ENCODE measurements at places on chromosomes 5 and 9. TPM values are rescaled to one million over a fixed set of nuclear protein-coding genes. Genes with fewer than 3 reads are reported as not detected.

GDA gene
- total RNA-seq = not detected

DNA sequence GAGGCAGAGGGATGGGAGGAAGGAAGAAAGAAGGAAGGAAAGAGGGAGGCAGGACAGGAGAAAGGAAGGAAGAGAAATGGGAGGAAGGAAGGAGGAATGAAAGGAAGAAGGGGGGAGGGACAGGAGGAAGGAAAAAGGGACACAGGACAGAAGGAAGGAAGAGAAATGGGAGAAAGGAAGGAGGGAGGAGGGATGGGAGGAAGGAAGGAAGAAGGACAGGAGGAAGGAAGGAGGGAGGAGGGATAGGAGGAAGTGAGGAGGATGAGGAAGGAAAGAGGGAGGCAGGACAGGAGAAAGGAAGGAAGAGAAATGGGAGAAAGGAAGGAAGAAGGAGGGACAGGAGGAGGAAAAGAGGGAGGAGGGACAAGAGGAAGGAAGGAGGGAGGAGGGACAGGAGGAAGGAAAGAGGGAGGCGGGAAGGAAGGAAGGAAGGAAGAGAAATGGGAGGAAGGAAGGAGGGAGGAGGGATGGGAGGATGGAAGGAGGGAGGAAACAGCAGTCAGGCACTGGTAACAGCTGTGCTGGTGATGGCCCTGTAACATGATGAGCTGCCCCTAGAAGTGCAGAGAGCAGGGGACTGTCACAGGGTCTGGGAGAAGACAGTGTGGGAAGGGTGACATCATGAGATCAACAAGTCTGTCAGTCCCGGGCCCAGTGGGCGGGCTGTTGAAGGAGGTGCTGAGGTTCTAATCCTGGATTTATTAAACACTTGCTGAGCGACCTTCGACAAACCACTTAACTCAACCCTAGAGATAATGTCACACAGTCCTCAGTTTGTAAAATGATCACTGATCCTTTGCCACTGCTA, 10.7 kb upstream of the IRX1 start:
- no peaks in the 10 kb centered on the region for H3K36me3 ChIP-seq
- no peaks in the 10 kb centered on the region for H3K27me3 ChIP-seq
- no peak overlapping the region for H3K4me3 ChIP-seq
- no peak overlapping the region for H3K27ac ChIP-seq

- H3K4me3 ChIP-seq = no peak overlapping the region
- H3K36me3 ChIP-seq = no peaks in the 10 kb centered on the region
- DNase-seq = no peak
- no peaks in the 10 kb centered on the region for H3K27me3 ChIP-seq
Observed at GRCh38 chr5:109105631-109106267, 304.0 kb downstream of the PJA2 start.

DNA sequence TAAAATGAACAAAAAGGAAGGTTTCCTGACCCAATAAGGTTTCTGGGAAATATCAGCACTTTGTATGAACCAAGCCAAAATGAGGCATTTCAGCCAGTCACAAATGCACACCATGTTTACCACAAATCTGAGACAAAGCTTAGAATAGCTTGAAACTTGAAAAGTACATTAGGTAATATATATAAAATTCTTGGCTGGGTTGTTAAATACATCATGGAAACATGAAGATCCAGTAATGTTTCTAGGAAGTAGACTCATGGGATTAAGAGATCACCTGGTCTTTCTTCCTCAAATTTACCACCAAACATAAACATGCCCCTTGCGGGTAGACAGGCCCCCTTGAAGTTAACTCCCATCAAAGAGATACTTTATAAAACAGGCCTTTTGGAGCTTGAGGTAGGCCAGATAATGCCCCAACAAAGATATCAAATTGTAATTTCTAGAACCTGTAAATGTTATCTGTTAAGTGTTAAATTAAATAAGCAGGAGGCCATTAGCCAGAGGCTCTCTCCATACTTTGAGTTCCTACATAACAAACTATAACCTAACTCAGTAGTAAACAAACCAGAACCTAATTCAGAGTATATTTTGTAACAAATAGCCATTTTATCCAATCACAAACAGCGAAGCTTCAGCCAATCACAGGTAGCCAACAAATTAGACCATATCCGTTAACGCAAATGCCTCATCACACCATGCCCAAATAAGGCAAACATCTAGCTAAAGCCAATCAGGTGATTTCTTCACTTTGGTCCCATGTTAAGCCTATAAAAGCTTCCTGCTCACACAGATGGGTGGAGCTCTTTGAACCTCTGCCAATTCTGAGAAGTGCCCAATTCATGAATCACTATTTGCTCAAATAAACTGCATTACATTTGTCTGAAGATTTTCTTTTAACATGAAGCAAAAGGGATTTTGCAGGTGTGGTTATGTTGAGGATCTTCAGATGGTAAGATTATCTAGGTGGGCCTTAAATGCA, 127.9 kb upstream of the TARS1 start:
- no peak overlapping the region for H3K27ac ChIP-seq
- no peak for DNase-seq
- no peaks in the 10 kb centered on the region for H3K27me3 ChIP-seq
- no peak overlapping the region for H3K4me3 ChIP-seq
- no peaks in the 10 kb centered on the region for H3K4me1 ChIP-seq
- H3K36me3 ChIP-seq = no peaks in the 10 kb centered on the region

- H3K27ac ChIP-seq = no peak overlapping the region
- no peak for DNase-seq
- H3K4me1 ChIP-seq = no peaks in the 10 kb centered on the region
- H3K27me3 ChIP-seq = no peaks in the 10 kb centered on the region
- no peak overlapping the region for H3K4me3 ChIP-seq
- no peaks in the 10 kb centered on the region for H3K36me3 ChIP-seq
Observed at GRCh38 chr5:133866160-133866902, 102.1 kb downstream of the C5orf15 start.

GRCh38 chr9:136571531-136571930, 25.7 kb upstream of the NOTCH1 start:
- peaks cover 37% of the 10 kb centered on the region for H3K4me1 ChIP-seq
- DNase-seq = no peak
- no peaks in the 10 kb centered on the region for H3K27me3 ChIP-seq
- H3K36me3 ChIP-seq = no peaks in the 10 kb centered on the region
- no peak overlapping the region for H3K4me3 ChIP-seq

DNA sequence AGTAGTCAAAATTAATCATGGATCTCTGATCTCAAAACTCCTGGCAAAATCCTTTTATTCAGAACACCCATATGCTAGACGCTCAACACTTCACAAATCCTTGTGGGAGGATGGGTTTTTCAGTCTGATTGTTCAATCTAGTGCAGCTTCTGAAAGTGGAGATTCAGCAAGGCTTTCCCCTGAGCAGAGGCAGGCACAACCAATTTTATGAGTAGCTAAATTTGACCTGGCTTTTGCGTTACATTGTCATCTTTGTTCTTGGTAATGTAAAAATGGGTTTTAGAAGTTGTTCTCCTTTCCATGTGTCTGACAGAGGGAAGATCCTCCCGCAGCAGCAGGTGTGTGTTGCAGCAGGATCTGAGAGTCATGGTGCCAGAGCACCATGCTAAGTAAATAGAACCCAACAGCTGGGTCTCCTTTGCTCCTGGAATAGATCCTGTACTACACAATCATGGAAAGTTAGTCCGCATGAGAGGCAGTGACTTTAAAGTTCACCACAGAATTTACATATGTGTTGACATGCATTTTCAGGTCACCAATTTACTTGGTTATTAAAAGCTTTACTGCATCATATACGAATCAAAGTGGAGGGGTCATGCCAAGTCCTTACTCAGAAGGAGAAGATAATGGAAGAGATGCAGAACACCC, 70.1 kb upstream of the MEF2C start:
- no peak for DNase-seq
- H3K4me1 ChIP-seq = no peaks in the 10 kb centered on the region
- no peaks in the 10 kb centered on the region for H3K27me3 ChIP-seq
- no peak overlapping the region for H3K4me3 ChIP-seq
- H3K36me3 ChIP-seq = no peaks in the 10 kb centered on the region

Data from thyroid gland (tissue), 4 donors.